Osteoblast (primary cell): ENCODE measurements at places on chromosomes 4 and X. TPM values are rescaled to one million over a fixed set of nuclear protein-coding genes. Genes with fewer than 3 reads are reported as not detected.

The KCNE5 gene
- total RNA-seq: 0.29 and 0.36 TPM in 2 replicates

The HS3ST1 gene
- total RNA-seq: under 0.01 TPM in 2 replicates

The MEPE gene
- not detected in 2 replicates for total RNA-seq

The GPR143 gene
- total RNA-seq: not detected in 2 replicates

The SMS gene
- total RNA-seq: 69.2 and 76.0 TPM in 2 replicates

The GPR82 gene
- not detected in 2 replicates for total RNA-seq

The GUCY1B1 gene
- 1.1 and 2.9 TPM in 2 replicates for total RNA-seq

The ZNF81 gene
- total RNA-seq: 5.8 and 7.7 TPM in 2 replicates
